ENCODE measurements at places on chromosomes 5 and 9.

- ATAC-seq, result no peak
Observed at GRCh38 chr9:95080961-95081647, 236.4 kb downstream of the FANCC start.

DNA sequence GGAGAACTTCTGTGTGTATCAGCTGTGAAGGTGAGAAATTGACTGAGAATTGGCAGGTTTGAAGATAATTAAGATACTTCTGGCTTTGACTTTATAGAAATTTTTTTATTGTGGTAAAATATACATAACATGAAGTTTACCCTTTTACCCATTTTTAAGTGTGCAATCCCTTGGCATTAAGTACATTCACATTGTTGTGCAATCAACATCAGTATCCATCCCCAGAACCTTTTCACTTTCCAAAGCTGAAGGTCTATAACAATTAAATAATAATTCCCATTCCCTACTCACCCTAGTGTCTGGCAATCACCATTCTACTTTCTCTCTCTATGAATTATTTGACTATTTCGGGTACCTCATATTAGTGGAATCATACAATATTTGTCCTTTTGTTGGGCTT lies 69.9 kb downstream of the ACTBL2 start:
- ATAC-seq, result no peak

- ATAC-seq, result no peak
Observed at GRCh38 chr5:61918611-61919010, 387.4 kb upstream of the KIF2A start.

GRCh38 chr9:2809692-2810419 lies 34.0 kb downstream of the PUM3 start:
- peak; percentile 91 for ATAC-seq

GRCh38 chr9:99907208-99907532 lies 716 bp downstream of the STX17 start:
- ATAC-seq, result peak; percentile 28

- ATAC-seq, result no peak
Observed at GRCh38 chr5:181124526-181124925, 6.4 kb downstream of the OR2V1 start.

DNA sequence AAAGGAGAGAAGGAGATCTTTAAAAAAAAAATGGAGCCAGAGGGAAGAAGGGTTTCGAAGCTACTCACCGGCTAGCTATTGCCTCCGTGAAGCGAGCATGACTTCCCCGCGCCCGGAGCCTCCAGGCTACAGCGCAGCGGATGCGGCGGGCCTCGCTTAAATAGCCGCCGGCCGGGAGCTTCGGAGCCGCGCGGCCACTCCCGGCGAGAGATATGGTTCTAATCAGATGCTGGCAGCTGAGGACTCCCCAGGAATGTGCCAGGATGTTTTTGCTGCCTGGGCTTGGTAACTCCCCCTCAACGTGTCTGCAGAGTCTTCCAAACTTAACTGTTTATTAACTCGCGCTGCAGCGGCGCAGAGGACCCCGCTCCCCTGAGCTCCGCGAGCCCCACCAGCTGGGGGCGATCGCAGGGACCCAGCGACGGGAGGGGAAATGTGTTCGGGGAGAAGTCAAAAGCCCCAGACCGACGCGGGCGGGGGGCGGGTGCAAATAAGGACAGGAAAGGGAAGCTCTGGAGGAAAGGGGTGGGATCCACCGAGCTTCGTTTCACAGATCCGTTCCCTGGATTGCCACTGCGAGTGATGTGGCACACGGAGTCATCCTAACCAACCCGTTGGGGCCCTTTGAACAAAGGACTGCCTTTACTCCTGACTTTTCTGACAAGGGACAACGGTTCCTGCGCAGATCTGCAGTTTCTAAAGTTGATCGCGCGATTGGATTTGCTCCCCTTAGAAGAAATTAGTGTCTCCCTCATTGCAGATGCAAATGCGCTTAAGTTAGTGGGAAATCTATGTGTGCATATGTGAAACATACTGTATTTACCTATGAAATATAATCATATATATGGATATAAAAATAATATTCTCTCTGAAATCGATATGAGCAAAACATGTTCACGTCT lies at the start of gene DAB2:
Gene DAB2, minus strand, starts transcription at position 245 of the 902 bp plus-strand sequence. CDS start 30,660 bp downstream, outside the sequence.
- peak; percentile 85 for ATAC-seq

- peak; percentile 95 for ATAC-seq
Observed at GRCh38 chr9:89137542-89138462, 40.8 kb downstream of the SHC3 start.

DNA sequence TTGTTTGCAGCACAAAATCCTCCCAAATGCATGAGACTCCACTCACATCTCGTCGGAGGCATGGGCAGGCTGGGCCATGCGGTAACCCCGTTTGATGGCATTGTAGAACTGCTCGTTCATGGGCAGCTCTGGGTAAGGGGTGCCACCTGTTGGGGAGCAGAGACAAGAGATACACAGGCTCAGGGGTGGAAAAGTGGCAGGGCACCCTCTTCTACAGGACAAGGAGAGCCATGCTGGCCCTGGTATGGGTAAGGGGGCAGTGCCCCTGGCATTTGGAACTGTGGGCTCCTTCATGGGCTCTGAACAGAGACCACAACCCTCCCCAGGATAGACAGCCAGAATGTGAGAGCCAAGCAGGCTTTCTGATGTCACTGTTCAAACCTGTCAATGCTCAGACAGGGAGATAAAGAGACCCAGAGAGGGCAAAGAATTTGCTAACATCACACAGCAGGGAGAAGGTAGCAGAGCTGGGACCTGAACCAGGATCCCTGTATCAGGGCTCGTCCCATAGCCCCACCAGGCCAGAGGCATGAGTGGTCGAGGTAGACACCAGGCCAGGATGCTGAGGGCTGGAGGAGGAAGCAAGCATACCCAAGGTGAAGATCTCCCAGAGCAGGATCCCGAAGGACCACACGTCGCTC lies 33.2 kb upstream of the CSF1R start:
- no peak for ATAC-seq

GRCh38 chr9:136764301-136764891 lies at the start of gene LCN15:
Gene LCN15 (minus strand): TSS chr9:136764518. CDS start chr9:136764488, 30 bp downstream.
- ATAC-seq, result no peak

DNA sequence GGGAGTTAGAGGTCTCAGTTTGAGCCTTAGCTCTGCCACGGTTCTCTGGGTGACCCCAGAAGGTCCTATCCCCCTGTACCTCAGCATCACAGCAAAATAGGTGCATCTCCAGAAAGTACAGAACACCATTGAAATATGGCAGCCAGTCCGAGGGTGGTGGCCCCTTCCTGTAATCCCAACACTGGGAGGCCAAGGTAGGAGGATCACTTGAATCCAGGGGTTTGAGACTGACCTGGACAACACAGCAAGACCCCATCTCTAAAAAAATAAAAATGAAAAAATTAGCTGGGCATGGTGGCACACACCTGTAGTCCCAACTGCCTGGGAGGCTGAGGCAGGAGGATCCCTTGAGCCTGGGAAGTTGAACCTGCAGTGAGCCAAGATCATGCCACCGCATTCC lies 7.0 kb upstream of the CRB2 start:
- ATAC-seq, result no peak

Measured in SK-N-SH treated with all-trans-retinoic acid at 6 μM for 48 hours (cell line).